ENCODE measurements at places on chromosomes 7 and 10.

GRCh38 chr7:20562461-20562860 lies 53.0 kb upstream of the ABCB5 start:
- no peak overlapping the region for H3K4me3 ChIP-seq
- no peak overlapping the region for H3K27ac ChIP-seq

- peaks cover 12% of the 10 kb centered on the region for H3K4me1 ChIP-seq
- H3K27ac ChIP-seq, result no peak within 1 kb of the TSS
- H3K4me3 ChIP-seq, result peak within 1 kb of the TSS; percentile 68
- no peaks in the 10 kb centered on the region for H3K27me3 ChIP-seq
- H3K36me3 ChIP-seq, result no peaks in the 10 kb centered on the region
- DNase-seq, result no peak
These were observed at the start of gene CUX1 for GRCh38 chr7:101817471-101818286. Gene CUX1 (plus strand): TSS chr7:101817626. CDS start chr7:101817640, 14 bp downstream.

- H3K4me1 ChIP-seq, result no peaks in the 10 kb centered on the region
- DNase-seq, result no peak
- H3K27ac ChIP-seq, result no peak overlapping the region
- H3K36me3 ChIP-seq, result no peaks in the 10 kb centered on the region
- H3K27me3 ChIP-seq, result no peaks in the 10 kb centered on the region
These were observed 477.5 kb upstream of the SEMA3D start for GRCh38 chr7:85664341-85664740.

- DNase-seq, result no peak
- no peaks in the 10 kb centered on the region for H3K27me3 ChIP-seq
- H3K36me3 ChIP-seq, result no peaks in the 10 kb centered on the region
These were observed 16.2 kb downstream of the OLAH start for GRCh38 chr10:15059914-15060313.

GRCh38 chr7:23129036-23129435 lies 23.5 kb downstream of the KLHL7 start:
- no peak for DNase-seq
- H3K27ac ChIP-seq, result no peak overlapping the region
- H3K4me1 ChIP-seq, result no peaks in the 10 kb centered on the region
- no peak overlapping the region for H3K4me3 ChIP-seq

DNA sequence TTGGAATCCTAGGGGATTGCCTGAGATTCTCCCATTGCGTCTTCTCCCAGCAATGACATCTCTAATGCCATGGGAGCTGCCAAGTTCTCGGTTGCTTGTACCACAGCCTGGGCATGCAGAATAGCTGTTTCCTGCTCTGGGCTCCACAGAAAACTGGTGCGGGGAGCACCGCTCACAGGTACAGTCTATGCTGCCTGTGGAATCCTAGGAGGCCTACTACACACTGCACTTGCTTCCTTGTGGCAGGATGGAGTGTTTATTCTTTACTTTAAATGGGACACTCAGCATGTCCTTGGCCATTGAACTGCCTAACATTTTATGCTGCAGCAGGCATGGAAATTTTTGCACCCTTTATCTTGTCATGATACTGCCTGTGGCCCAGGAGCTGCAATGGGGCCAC lies 378.8 kb upstream of the SHH start:
- DNase-seq, result no peak
- H3K36me3 ChIP-seq, result no peaks in the 10 kb centered on the region
- no peaks in the 10 kb centered on the region for H3K4me1 ChIP-seq
- no peak overlapping the region for H3K27ac ChIP-seq

- no peak overlapping the region for H3K4me3 ChIP-seq
- no peaks in the 10 kb centered on the region for H3K27me3 ChIP-seq
- no peak for DNase-seq
- peak overlapping the region; percentile 7 for H3K27ac ChIP-seq
- peaks cover 4% of the 10 kb centered on the region for H3K4me1 ChIP-seq
These were observed 34.6 kb upstream of the PDK4 start for GRCh38 chr7:95630702-95631458.

GRCh38 chr10:95767884-95768556 lies 12.1 kb downstream of the ENTPD1 start:
- no peaks in the 10 kb centered on the region for H3K27me3 ChIP-seq
- H3K4me3 ChIP-seq, result no peak overlapping the region
- peak overlapping the region; percentile 43 for H3K27ac ChIP-seq

DNA sequence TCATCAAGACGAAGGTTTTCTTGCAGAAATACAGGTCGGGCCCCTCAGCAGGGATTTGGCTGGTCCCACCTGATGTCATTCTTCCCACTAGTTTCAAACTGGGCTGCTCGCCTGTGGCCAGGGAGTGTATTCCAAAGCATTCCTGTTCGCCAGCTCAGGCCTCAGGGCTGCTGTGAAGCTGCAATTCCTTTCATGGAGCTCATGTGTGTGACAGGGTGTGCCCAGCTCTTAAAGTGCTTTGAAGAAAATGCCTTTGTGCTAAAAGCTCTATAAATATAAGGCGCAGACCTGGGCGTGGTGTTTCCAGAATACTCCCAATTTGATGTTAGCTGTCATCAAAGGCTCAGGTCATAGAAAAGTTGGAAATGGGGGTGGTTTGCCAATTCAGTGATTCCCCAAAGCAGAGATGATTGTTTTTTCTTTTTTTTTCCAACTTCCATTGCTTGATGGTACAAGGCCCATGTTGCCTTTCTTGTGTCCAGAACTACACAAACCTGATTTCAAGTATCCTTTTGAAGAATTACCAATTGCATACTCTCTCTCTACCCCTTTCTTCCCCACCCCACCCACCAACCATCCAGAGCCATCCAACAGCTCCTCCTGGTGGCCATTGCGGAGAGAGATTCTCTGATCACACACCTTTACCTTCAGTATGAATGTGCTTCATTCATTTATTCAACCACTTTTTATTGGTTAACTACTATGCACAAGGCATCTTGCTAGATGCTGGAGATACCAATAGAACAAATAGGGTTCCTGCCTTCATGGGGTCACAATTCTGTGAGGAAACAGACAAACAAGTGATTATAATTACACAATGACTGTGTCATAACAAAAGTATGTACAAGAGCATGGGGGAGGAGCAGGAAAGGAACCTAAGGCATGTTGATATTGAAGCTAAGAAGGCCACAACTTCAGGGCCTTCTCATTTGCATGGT lies 297.3 kb upstream of the LYZL1 start:
- H3K27ac ChIP-seq, result no peak overlapping the region
- no peaks in the 10 kb centered on the region for H3K27me3 ChIP-seq
- peak; percentile 44 for DNase-seq

DNA sequence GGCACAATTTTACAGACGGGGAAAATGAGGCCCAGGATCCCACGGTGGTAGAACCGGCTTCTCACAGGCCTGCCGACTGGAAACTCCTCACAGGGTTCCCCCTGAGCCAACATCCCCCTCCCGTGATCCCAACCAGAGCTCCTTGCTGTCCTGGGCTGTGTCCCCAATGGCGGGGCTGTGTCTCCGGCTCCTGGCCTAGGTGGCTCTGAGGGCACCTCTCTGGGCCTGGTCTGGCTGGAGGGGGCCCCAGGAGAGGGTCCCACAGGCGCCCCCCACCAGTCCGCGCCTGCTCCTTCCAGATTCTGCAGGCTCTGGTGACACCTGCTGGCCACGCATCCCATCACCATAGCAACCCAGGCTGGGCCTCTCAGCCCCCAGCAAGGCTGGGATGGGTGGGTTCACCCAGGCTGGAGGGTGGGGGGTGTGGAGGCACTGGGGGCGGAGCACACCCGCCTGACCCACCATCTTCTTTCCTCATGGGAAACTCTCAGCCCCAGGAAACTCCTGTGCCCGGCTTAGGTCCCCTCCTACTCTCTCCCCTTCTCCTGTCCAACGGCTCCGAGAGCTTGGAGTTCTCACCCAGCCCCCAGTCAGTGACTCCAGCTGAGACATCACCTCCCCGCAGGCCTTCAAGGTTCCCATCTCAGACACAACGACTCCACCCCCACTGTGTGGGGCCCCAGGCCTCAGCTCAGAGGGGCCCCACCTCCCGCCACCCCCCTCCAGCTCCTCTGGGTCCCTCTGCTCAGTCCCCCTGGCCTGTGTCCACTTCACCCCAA lies 27.1 kb upstream of the TNRC18 start:
- peaks cover 8% of the 10 kb centered on the region for H3K4me1 ChIP-seq
- no peaks in the 10 kb centered on the region for H3K36me3 ChIP-seq
- no peak overlapping the region for H3K27ac ChIP-seq
- peak; percentile 67 for DNase-seq
- H3K27me3 ChIP-seq, result no peaks in the 10 kb centered on the region

DNA sequence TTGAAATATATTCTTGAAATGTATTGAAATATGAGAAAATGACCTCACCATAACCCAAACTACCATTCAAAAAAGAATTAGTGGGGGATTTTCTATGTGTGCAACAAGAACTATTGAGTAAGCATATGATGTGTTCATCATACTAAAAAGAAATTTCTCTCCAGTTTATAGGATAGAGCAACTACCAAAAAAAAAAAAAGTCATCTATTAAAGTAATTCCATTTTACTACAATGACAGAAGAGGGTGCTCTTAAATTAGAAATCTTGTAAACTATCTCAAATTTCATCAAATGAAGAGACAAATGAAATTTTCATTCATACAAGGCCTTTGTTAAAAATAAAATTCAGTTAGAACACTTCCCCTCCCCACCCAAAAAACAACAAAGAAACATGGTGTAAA lies 195.4 kb upstream of the PLXDC2 start:
- no peak overlapping the region for H3K27ac ChIP-seq
- no peak overlapping the region for H3K4me3 ChIP-seq
- H3K27me3 ChIP-seq, result no peaks in the 10 kb centered on the region
- H3K36me3 ChIP-seq, result no peaks in the 10 kb centered on the region

GRCh38 chr7:148793590-148793989 lies 90.5 kb downstream of the EZH2 start:
- no peak for DNase-seq

DNA sequence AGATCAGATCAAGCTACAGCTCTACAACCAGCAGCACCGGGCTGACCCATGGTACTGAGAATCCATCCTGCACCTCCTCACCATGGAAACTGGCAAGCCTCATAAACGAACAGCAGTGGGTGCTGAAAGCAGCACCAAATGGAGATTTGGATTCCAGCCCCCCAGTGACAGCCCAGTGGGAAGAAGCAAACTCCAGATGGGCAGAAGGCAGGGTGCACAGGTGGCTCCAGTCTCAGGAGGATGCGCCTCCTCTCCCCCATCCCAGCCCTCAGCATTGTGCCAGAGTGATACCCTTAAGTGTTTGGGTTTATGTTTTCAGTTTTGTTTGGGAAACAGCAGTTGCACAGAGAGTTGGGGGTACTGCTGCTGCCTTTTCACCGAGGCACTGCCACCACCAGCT lies 20.6 kb upstream of the SMO start:
- no peak for DNase-seq
- H3K27ac ChIP-seq, result no peak overlapping the region
- H3K36me3 ChIP-seq, result no peaks in the 10 kb centered on the region
- no peaks in the 10 kb centered on the region for H3K27me3 ChIP-seq
- H3K4me1 ChIP-seq, result peaks cover 19% of the 10 kb centered on the region

GRCh38 chr10:130782467-130782866 lies 529.1 kb downstream of the TCERG1L start:
- H3K27ac ChIP-seq, result no peak overlapping the region
- no peaks in the 10 kb centered on the region for H3K27me3 ChIP-seq
- H3K4me1 ChIP-seq, result peaks cover 13% of the 10 kb centered on the region

GRCh38 chr10:74548676-74549075 lies 277.7 kb upstream of the KAT6B start:
- H3K27ac ChIP-seq, result no peak overlapping the region
- H3K27me3 ChIP-seq, result no peaks in the 10 kb centered on the region
- no peak for DNase-seq
- H3K4me1 ChIP-seq, result no peaks in the 10 kb centered on the region
- no peaks in the 10 kb centered on the region for H3K36me3 ChIP-seq

- H3K36me3 ChIP-seq, result no peaks in the 10 kb centered on the region
- no peak for DNase-seq
- H3K27me3 ChIP-seq, result no peaks in the 10 kb centered on the region
- H3K27ac ChIP-seq, result no peak overlapping the region
- H3K4me1 ChIP-seq, result no peaks in the 10 kb centered on the region
These were observed 74.2 kb downstream of the MALSU1 start for GRCh38 chr7:23373151-23374004.

- H3K27me3 ChIP-seq, result no peaks in the 10 kb centered on the region
- no peak overlapping the region for H3K27ac ChIP-seq
- no peaks in the 10 kb centered on the region for H3K4me1 ChIP-seq
- no peak for DNase-seq
These were observed 552.9 kb downstream of the ARL4A start for GRCh38 chr7:13240349-13240748.

DNA sequence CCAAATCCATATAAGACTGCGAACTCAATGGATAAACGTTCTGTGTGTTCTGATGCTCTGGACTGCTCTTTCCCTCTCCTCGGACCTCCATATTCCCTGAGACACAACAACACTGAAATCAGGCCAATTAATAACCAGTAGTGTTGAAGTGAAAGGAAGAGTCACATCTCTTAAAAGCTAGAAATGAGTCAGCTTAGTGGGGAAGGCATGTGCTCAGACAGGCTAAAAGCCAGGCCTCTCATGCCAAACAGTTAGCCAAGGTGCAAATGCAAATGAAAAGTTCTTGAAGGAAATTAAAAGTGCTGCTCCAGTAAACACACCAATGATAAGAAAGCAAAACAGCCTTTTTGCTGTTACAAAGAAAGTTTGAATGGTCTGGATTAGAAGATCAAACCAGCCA lies 29.3 kb downstream of the TNS3 start:
- H3K36me3 ChIP-seq, result no peaks in the 10 kb centered on the region
- no peak overlapping the region for H3K27ac ChIP-seq
- peaks cover 26% of the 10 kb centered on the region for H3K4me1 ChIP-seq
- H3K27me3 ChIP-seq, result no peaks in the 10 kb centered on the region
